Effector memory CD4-positive, alpha-beta T cell (primary cell): ENCODE measurements at places on chromosomes 1 and 21.

DNA sequence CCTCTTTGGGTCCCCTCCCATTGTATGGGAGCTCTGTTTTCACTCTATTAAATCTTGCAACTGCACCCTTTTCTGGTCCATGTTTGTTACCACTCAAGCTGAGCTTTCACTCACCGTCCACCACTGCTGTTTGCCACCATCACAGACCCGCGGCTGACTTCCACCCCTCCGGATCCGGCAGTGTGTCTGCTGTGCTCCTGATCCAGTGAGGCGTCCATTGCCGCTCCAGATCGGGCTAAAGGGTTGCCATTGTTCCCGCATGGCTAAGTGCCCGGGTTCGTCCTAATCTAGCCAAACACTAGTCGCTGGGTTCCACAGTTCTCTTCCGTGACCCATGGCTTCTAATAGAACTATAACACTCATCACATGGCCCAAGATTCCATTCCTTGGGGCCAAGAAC, 157.2 kb downstream of the SEC16B start:
- no peaks in the 10 kb centered on the region for H3K27me3 ChIP-seq
- no peak overlapping the region for H3K27ac ChIP-seq
- H3K4me1 ChIP-seq: no peaks in the 10 kb centered on the region
- no peak for DNase-seq

DNA sequence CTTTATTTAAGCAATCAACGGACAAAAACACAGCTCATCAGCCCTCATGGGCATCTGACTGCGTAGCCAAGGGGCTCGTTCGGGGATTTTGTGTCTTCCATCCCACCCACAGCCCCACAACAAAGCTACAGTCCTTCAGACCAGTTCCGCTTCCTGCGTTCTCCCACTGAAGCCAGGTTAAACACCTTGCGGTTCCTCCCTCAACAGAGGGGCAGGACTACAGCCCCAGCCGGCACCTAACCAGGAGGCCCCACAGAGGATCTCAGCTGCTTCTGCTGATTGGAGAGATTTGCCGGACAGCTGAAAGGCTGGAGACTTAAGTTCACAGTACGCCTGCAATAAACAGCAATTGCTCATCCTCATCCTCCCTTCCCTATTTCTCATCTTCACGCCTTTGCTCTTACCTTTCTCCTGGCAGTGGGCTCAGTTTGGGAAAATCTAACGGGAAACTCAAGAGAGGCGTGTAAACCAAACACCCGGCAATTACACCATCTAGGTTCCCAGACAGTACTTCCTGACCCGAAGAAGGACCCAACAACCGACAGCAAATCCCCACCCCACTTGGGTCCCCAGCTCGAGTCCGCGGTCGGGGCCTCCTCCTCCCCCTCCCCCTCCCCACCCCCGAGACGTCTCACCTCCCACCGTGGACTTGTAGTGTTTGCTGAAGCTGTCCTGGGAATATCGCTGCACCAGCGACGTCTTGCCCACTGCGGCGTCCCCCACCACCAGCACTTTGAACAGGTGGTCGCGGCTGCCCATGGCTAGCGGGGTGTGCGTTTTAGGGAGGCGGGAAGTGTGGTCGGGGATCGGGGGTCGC, 876 bp downstream of the RAB29 start:
- H3K4me1 ChIP-seq: peaks cover 19% of the 10 kb centered on the region
- H3K4me3 ChIP-seq: peak overlapping the region; percentile 76
- peaks cover 14% of the 10 kb centered on the region for H3K36me3 ChIP-seq

DNA sequence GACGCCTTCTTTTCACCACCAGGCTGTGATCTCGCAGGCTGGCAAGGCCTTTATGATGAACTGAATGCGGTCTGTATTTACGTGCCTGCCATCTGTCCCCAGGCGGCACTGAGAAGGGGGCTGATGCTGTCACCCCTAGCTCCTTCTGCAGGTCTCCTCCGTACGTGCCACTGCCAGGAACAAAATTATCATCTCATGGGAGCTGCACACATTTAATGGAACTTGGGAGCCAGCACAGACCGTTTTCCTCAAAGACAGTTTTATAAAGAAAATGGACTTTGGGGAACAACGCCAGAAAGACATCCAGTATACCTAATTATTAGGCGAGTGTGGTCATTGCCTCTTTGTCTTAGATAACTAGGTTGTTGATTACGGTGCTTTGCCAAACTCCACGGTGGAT, 434.5 kb downstream of the KIF26B start:
- DNase-seq: no peak
- no peaks in the 10 kb centered on the region for H3K27me3 ChIP-seq
- H3K4me1 ChIP-seq: no peaks in the 10 kb centered on the region
- H3K4me3 ChIP-seq: no peak overlapping the region
- no peaks in the 10 kb centered on the region for H3K36me3 ChIP-seq

DNA sequence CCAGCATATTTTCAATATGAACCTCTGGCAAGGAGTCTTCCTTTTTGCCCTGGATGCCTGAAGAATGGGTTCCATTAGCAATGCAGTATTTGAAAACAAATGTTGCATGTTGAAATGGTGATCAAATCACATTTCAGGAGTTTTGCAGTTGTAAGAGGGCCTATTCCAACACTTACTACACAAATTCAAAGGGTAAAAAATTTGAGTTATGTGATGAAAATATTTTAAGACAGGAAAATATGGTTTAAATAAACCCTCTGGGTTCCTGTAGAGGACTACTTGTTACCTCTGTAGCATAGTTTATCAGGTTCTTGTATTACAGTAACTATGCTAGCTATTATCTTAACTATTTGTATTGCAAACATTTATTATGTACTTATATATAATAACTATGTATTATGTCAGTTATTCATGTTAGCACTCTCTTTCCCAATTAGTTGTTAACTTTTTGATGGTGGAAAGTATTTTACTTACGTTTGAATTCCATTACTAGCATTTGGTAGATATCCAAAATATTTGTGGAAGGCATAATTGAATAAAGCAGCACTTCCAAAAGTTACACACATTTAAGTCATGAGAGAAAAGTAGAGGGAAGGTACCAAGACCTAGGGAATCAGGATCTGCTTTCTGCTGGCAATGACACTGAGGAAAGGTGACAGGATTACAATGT, 312.9 kb downstream of the GRIK1 start:
- no peaks in the 10 kb centered on the region for H3K27me3 ChIP-seq
- no peak overlapping the region for H3K27ac ChIP-seq
- no peak overlapping the region for H3K4me3 ChIP-seq
- no peak for DNase-seq
- H3K36me3 ChIP-seq: no peaks in the 10 kb centered on the region
